IMR-90 (cell line): ENCODE measurements at places on chromosomes 1 and 21. TPM values are rescaled to one million over a fixed set of nuclear protein-coding genes. Genes with fewer than 3 reads are reported as not detected.

CHODL gene
- total RNA-seq, result under 0.01 TPM in 1 of 2 replicates, not detected in the other

GUCA2B gene
- not detected in 2 replicates for total RNA-seq

TFF2 gene
- not detected in 2 replicates for total RNA-seq

PAPPA2 gene
- total RNA-seq, result 0.18 and 0.28 TPM in 2 replicates

RPTN gene
- total RNA-seq, result not detected in 2 replicates

KRTAP21-2 gene
- total RNA-seq, result not detected in 2 replicates

SPATA45 gene
- total RNA-seq, result not detected in 2 replicates

UBIAD1 gene
- total RNA-seq, result 4.7 and 6.3 TPM in 2 replicates

SUSD4 gene
- total RNA-seq, result 1.1 and 2.7 TPM in 2 replicates

HHAT gene
- 2.5 and 2.8 TPM in 2 replicates for total RNA-seq

TAS1R1 gene
- not detected in 2 replicates for total RNA-seq

DCST1 gene
- not detected in 2 replicates for total RNA-seq

AKR1A1 gene
- total RNA-seq, result 122 and 151 TPM in 2 replicates

PDZK1IP1 gene
- total RNA-seq, result not detected in 2 replicates

RHCE gene
- total RNA-seq, result 0.54 and 0.56 TPM in 2 replicates

SLAMF9 gene
- total RNA-seq, result 0.18 and 0.28 TPM in 2 replicates

TFF1 gene
- not detected in 2 replicates for total RNA-seq

HTR6 gene
- total RNA-seq, result not detected in 2 replicates

GNB1 gene
- 73.5 and 74.7 TPM in 2 replicates for total RNA-seq

CYP4X1 gene
- not detected in 2 replicates for total RNA-seq

LYPLA2 gene
- 43.9 and 44.3 TPM in 2 replicates for total RNA-seq

SPRR5 gene
- not detected in 2 replicates for total RNA-seq

RHEX gene
- not detected in 2 replicates for total RNA-seq

LCE1C gene
- not detected in 2 replicates for total RNA-seq

LGALS8 gene
- total RNA-seq, result 44.7 and 57.7 TPM in 2 replicates

DR1 gene
- total RNA-seq, result 39.4 and 46.9 TPM in 2 replicates

LENEP gene
- not detected in 2 replicates for total RNA-seq

ASCL5 gene
- total RNA-seq, result not detected in 2 replicates

USH2A gene
- under 0.01 TPM in 2 replicates for total RNA-seq

GPR52 gene
- 0.90 and 2.2 TPM in 2 replicates for total RNA-seq

ST6GALNAC3 gene
- total RNA-seq, result 0.56 and 1.3 TPM in 2 replicates

IGSF5 gene
- not detected in 2 replicates for total RNA-seq

CRB1 gene
- under 0.01 TPM in 1 of 2 replicates, not detected in the other for total RNA-seq

LDLRAD1 gene
- total RNA-seq, result not detected in 2 replicates

KIAA0040 gene
- under 0.01 and 0.18 TPM in 2 replicates for total RNA-seq

CELA3B gene
- not detected in 2 replicates for total RNA-seq

RGS8 gene
- total RNA-seq, result not detected in 2 replicates

NFASC gene
- total RNA-seq, result 0.18 and 0.28 TPM in 2 replicates
